Activated CD4-positive, alpha-beta memory T cell treated with anti-CD3 and anti-CD28 coated beads for 36 hours (primary cell): ENCODE measurements at places on chromosomes 1 and 21. TPM values are rescaled to one million over a fixed set of nuclear protein-coding genes. Genes with fewer than 3 reads are reported as not detected.

GRCh38 chr1:180606155-180606554, 25.7 kb upstream of the XPR1 start:
- no peak for DNase-seq

DNA sequence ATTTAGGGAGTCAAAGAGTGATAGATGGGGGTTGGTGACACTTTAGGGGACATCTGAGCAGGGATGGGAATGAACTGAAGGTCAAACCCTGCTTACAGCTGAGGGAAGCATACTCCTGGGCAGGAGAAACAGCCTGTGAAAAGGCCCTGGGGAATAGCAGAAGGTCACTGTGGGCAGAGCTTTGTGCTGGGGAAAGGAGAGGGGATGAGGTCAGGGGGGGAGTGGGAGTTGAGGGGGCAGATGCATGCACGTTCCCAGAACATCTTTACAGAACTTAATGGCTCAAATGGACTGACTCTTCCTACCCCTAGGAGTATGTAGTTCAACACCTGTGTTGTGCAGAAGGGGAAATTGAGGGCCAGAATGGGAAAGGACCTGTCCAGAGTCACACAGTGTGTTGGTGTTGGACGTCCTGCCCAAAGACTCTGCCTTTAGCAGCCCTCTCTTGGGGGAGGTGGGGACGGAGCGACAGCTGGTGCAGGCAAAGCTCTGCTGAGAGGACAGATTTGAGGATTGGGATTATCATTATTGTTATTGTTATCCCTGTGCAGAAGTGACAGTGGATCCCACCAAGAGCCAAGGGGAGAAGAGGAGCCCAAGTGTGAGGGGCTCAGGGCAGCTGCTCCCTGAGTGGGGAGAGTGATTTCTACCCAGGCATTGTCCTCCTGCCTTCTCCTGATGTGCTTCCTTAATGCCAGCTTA, 116.5 kb downstream of the PTPRU start:
- no peak for DNase-seq

GRCh38 chr1:119132179-119132578, 8.3 kb downstream of the WARS2 start:
- no peak for DNase-seq

DNA sequence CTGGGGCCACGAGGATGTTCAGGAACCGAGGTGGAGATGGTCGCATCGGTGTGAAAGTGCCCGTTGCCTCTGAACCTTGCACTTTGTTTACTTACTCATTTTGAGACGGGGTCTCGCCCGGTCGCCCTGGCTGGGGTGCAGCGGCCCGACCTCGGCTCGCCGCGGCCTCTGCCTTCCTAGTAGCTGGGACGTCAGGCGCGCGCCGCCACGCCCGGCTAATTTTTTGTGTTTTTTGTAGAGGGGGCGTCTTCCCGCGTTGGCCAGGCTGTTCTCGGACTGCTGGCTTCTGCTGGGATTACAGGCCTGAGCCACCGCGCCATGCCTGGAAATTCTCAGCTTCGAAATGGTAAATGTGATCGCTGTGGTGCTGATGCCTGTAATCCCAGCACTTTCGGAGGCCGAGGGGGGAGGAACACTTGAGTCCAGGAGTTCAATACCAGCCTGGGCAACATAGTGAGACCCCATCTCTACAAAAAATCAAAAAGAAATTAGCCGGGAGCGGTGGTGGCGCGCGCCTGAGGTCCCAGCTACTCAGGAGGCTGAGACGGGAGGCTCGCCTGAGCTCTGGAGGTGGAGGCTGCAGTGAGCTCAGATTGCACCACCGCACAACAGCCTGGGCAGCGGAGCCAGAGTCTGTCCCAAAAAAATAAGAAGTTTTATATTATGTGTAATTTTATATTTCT, 684 bp upstream of the MRPL20 start:
- peak; percentile 46 for DNase-seq

- DNase-seq = no peak
These were observed 16.4 kb upstream of the ATP1A1 start for GRCh38 chr1:116356673-116357072.

- no peak for DNase-seq
These were observed 71.1 kb downstream of the CACNA1E start for GRCh38 chr1:181554465-181554864.

DNA sequence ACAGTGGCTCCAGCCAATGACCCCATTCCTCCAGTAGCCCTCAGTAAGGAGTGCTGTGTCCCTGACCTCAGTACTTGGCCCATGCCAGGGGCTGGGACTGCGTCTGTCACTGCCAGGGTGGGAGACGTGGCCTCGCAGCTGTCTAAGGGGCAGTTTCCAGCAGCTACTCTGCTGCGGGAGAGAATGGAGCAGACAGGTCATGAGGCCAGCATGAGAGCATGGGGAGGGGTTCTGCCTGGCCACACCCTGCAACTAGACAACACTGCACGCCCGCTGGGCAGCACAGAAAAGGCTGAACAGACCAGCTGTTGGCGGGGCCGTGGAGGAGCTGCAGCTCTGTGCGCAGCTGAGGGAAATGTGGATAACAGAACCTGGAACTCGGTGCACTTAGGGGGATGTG, 91.6 kb upstream of the COL6A1 start:
- no peak for DNase-seq

Gene WNT2B
- total RNA-seq = 0.15 TPM

GRCh38 chr1:47855230-47855629, 142.0 kb downstream of the TRABD2B start:
- no peak for DNase-seq

Gene FCRL1
- total RNA-seq = not detected

GRCh38 chr1:155859881-155860871, 809 bp downstream of the SYT11 start:
- peak; percentile 85 for DNase-seq

Gene HSD11B1
- 22.4 TPM for total RNA-seq

Gene SEC16B
- not detected for total RNA-seq

GRCh38 chr21:30839304-30839703, 9.7 kb upstream of the KRTAP7-1 start:
- DNase-seq = peak; percentile 51

Gene TCHH
- not detected for total RNA-seq

DNA sequence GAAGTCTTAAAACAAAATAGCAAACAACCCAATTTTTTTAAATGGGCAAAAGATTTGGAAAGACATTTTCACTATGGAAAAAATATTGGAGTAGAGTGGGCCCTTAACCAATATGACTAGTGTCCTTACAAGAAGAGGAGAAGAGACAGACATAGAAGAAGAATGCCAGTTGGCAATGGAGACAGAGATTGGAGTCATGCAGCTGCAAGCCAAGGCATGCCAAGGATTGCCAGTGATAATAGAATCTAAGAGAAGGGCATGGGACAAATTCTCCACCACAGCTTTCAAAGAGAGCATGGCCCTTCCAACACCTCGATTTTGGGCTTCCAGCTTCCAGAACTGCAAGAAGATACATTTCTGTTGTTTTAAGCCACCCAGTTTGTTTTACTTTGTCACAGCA, 92.7 kb downstream of the RGS2 start:
- DNase-seq = no peak

- DNase-seq = no peak
These were observed 201.0 kb downstream of the S1PR1 start for GRCh38 chr1:101437800-101438199.

Gene ACP6
- total RNA-seq = 12.5 TPM

DNA sequence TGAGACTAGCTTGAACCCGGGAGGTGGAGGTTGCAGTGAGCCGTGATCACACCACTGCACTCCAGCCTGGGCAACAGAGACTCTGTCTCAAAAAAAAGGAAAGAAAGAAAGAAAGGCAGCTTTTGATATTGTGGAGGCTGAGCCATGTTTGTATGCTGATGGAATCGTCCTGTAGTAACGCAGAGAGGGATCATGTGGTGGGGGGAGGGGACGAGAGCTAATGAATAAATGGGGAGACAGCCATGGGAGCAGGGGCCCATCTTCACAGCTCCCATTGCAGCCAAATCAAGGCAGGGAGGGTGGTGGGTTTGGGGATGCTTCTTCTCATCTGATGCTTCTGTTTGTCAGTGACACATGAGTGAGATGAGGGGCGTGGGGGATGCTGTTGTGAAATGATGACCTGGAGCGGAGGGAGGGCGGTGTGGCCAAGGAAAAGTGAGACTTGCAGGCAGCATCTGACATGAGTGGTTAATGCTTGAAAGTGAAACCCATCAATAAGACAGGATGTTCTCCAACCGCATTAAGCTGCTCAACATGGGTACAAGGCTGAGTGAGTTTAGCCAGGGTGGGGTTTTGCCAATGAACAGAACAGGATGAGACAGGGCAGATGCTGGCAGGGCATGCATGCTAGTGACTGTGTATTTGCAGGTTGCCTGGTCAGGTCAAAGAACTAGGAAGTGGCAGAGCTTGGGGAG, 16.7 kb downstream of the SPATA21 start:
- DNase-seq = peak; percentile 91

Gene ATAD3C
- total RNA-seq = 1.7 TPM

DNA sequence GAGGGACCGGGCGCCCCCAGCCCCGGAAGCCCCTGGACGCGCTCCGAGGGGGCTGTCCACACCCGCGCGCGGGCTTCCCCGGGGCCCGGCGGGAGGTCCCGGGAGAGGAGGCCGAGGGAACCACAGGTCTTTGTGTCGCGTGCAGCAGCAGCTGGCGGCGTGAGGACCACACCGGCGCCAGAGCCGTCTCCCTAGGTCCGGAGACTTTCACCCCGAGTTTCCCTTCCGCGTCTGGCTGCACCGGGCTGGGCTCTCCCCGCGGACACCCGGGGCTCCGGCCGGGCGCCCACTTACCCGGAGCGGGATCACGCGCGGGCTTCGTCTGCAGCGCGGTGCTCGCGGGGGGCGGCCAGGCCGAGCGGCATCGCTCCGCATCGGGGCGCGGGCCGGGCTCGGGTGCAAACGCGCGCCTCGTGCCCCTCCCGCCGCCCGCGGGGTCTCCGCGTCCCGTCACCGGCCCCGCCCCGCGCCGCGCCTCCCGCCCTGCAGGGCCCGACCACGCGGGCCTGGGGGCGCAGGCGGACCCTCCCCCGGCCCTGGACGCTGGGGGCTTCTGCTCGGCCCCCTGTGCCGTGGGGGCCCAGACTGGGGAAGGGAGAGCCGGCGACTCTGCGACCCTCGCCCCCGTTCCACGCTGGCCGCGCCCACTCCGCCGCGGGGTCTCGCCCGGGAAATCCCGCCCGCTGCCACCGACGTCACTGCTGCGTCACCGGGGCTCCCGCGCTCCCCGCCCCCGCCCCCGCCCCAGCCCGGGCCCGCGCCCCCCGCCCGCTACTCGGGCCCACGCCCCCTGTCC, at the start of gene GNG4:
Gene GNG4, minus strand, starts transcription at position 417 of the 796 bp plus-strand sequence. CDS start 65,946 bp downstream, outside the sequence.
- DNase-seq = peak; percentile 26

Gene RNU1-1
- 1,409 TPM for total RNA-seq

Gene TRIM63
- total RNA-seq = 0.19 TPM
